Dermis lymphatic vessel endothelial cell (primary cell): ENCODE measurements at places on chromosomes 1 and 21. TPM values are rescaled to one million over a fixed set of nuclear protein-coding genes. Genes with fewer than 3 reads are reported as not detected.

PADI2 gene
- under 0.01 and 0.33 TPM in 2 replicates for total RNA-seq

GJA8 gene
- total RNA-seq: not detected in 2 replicates

NCF2 gene
- under 0.01 TPM in 1 of 2 replicates, not detected in the other for total RNA-seq

CCDC17 gene
- 0.87 and 0.95 TPM in 2 replicates for total RNA-seq

ATG4C gene
- total RNA-seq: 3.5 and 5.8 TPM in 2 replicates

SSR2 gene
- total RNA-seq: 351 and 443 TPM in 2 replicates

CHRNB2 gene
- under 0.01 and 0.11 TPM in 2 replicates for total RNA-seq

S100A6 gene
- 478 and 706 TPM in 2 replicates for total RNA-seq

CHI3L2 gene
- total RNA-seq: not detected in 2 replicates

MARK1 gene
- total RNA-seq: 1.1 and 4.1 TPM in 2 replicates

FMO3 gene
- total RNA-seq: 0.09 and 0.11 TPM in 2 replicates

SPATA46 gene
- total RNA-seq: not detected in 2 replicates

SFPQ gene
- 138 and 269 TPM in 2 replicates for total RNA-seq

ADAMTSL4 gene
- 0.11 and 0.34 TPM in 2 replicates for total RNA-seq

KRTAP10-1 gene
- not detected in 2 replicates for total RNA-seq

ORC1 gene
- total RNA-seq: 1.5 TPM in 2 replicates

SPATA17 gene
- total RNA-seq: 0.09 TPM in 1 of 2 replicates, not detected in the other

EFNA1 gene
- total RNA-seq: 172 and 255 TPM in 2 replicates

ATP6V1G3 gene
- 0.22 TPM in 1 of 2 replicates, not detected in the other for total RNA-seq

TSACC gene
- total RNA-seq: 0.09 and 0.11 TPM in 2 replicates

VASH2 gene
- total RNA-seq: under 0.01 and 0.17 TPM in 2 replicates

CD58 gene
- 29.5 and 30.3 TPM in 2 replicates for total RNA-seq

KCNJ9 gene
- total RNA-seq: not detected in 2 replicates

NHLH1 gene
- total RNA-seq: under 0.01 TPM in 1 of 2 replicates, not detected in the other

C1orf159 gene
- total RNA-seq: 4.7 and 6.1 TPM in 2 replicates

FNDC10 gene
- 0.60 and 0.65 TPM in 2 replicates for total RNA-seq

SLC30A10 gene
- not detected in 2 replicates for total RNA-seq

C1orf74 gene
- total RNA-seq: 2.0 and 2.2 TPM in 2 replicates

C1orf53 gene
- 1.9 and 4.8 TPM in 2 replicates for total RNA-seq

TIAM1 gene
- total RNA-seq: 0.33 and 0.34 TPM in 2 replicates

TNFRSF4 gene
- 1.2 and 1.7 TPM in 2 replicates for total RNA-seq

ECM1 gene
- 0.09 and 0.11 TPM in 2 replicates for total RNA-seq

CA6 gene
- total RNA-seq: 0.11 TPM in 1 of 2 replicates, not detected in the other

GUCA2A gene
- not detected in 2 replicates for total RNA-seq

AHCTF1 gene
- total RNA-seq: 23.1 and 32.1 TPM in 2 replicates

BNIPL gene
- total RNA-seq: under 0.01 and 0.09 TPM in 2 replicates

PLA2G2C gene
- not detected in 2 replicates for total RNA-seq

PODN gene
- not detected in 2 replicates for total RNA-seq

SERTAD4 gene
- under 0.01 and 0.11 TPM in 2 replicates for total RNA-seq

LEMD1 gene
- total RNA-seq: not detected in 2 replicates

RXRG gene
- total RNA-seq: not detected in 2 replicates

LCE2A gene
- total RNA-seq: not detected in 2 replicates

ANKRD34A gene
- total RNA-seq: under 0.01 TPM in 2 replicates

RXFP4 gene
- total RNA-seq: under 0.01 TPM in 1 of 2 replicates, not detected in the other

RBM11 gene
- total RNA-seq: not detected in 2 replicates

TCHH gene
- under 0.01 and 0.11 TPM in 2 replicates for total RNA-seq

WLS gene
- 20.3 and 25.6 TPM in 2 replicates for total RNA-seq

RCAN1 gene
- 21.8 and 32.8 TPM in 2 replicates for total RNA-seq

TACSTD2 gene
- 1.8 and 11.3 TPM in 2 replicates for total RNA-seq

GLMN gene
- 4.2 and 8.4 TPM in 2 replicates for total RNA-seq

RGS8 gene
- total RNA-seq: under 0.01 TPM in 1 of 2 replicates, not detected in the other

NPHS2 gene
- total RNA-seq: not detected in 2 replicates

TPTE gene
- not detected in 2 replicates for total RNA-seq
